Posterior vena cava (tissue), 2 donors: ENCODE measurements at places on chromosomes 7 and 10. TPM values are rescaled to one million over a fixed set of nuclear protein-coding genes. Genes with fewer than 3 reads are reported as not detected.

MEOX2 gene
- total RNA-seq: 38.2 TPM

MBL2 gene
- total RNA-seq: not detected

GRCh38 chr7:135166338-135166990 lies 4.0 kb downstream of the CYREN start:
- no peak for DNase-seq

- no peak for DNase-seq
These were observed 100.6 kb downstream of the RBM20 start for GRCh38 chr10:110744782-110745181.
